Sigmoid colon (tissue), 7 donors: ENCODE measurements at places on chromosomes 2 and 18. TPM values are rescaled to one million over a fixed set of nuclear protein-coding genes. Genes with fewer than 3 reads are reported as not detected.
A peak's percentile ranks its signal among the peaks of the same experiment; 100 is the strongest.

GRCh38 chr2:25957743-25958142 lies 24.6 kb downstream of the KIF3C start:
- H3K27ac ChIP-seq, result no peak overlapping the region
- no peaks in the 10 kb centered on the region for H3K4me1 ChIP-seq
- peaks cover 9% of the 10 kb centered on the region for H3K36me3 ChIP-seq
- H3K27me3 ChIP-seq, result no peaks in the 10 kb centered on the region
- H3K4me3 ChIP-seq, result no peak overlapping the region
- DNase-seq, result no peak

DNA sequence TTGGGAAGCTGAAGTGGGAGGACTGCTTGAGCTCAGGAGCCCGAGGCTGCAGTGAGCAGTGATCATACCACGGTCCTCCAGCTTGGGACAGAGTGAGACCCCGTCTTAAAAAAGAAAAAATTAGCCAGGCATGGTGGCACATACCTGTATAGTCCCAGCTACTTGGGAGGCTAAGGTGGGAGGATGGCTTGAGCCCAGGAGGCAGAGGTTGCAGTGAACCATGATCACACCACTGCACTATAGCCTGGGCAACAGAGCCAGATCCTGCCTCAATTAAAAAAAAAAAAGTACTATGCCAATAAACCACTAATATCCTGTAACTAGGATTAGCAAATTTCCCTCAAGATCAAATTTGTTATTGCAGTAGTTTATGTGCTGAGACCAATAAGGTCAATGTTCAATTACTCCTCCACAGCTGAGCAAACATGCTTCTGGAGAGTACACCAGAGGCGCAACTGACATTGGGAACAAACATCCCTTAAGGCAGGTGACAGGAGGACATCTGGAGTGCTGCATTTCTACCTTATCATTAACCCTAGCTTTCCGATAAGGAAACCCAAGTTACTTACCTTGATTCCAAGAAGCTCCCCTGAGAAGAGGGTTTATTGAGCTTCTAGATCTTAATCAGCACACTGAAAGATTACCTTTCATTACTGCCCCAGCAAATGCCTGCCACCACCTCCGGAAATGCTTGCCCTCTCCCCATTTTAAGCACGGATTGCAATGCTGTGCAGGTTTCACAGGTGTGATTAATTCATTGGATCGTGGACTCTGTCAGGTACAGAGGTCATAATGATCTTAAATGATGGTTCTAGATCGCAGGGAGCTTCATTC lies 26.2 kb downstream of the MGAT4A start:
- no peaks in the 10 kb centered on the region for H3K36me3 ChIP-seq
- H3K27me3 ChIP-seq, result no peaks in the 10 kb centered on the region
- peaks cover 60% of the 10 kb centered on the region for H3K4me1 ChIP-seq
- no peak overlapping the region for H3K4me3 ChIP-seq
- no peak overlapping the region for H3K27ac ChIP-seq
- no peak for DNase-seq

DNA sequence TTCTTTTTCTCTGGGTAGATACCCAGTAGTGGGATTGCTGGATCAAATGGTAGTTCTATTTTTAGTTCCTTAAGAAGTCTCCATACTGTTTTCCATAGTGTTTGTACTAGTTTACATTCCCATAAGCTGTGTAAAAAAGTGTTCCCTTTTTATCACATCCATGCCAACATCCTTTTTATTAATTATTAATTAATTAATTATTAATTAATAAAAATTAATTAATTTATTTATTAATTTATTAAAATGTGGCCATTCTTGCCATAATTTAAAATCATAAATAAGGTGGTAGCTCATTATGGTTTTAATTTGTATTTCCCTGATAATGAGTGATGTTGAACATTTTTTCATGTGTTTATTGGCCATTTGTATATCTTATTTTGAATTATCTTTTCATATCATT lies 234.3 kb upstream of the FBXO11 start:
- H3K4me3 ChIP-seq, result no peak overlapping the region
- no peaks in the 10 kb centered on the region for H3K4me1 ChIP-seq
- no peaks in the 10 kb centered on the region for H3K36me3 ChIP-seq
- H3K27me3 ChIP-seq, result no peaks in the 10 kb centered on the region

DNA sequence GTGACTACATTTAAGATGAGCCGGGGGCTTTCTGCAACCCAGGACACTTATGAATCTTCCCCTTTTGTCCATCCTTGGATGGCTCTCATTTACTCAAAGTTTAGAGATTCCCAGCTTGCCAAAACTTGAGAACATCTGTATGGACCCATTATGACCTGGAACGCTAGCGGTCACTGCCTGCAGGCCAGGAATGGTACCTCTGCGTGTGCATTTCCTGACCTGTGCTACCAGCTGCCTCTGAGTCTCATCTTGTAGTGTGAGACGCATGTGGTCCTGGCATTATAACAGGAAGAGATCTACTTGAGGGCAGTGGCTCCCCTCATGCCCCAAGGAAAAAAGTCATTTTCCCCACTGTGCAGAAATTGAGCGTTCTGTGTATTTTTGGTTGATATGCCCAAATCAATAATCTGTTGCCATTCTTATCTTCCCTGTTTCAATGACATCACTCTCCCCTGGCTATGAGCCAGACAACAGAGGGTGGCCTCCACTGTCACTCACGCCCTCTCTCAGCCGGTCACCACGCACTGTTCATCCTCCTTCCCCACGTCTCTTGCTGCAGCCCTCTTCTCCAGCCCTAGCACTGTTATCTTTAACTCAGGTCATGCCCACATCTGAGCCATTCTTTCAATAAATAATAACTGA lies 28.5 kb upstream of the NPAS2 start:
- H3K36me3 ChIP-seq, result no peaks in the 10 kb centered on the region
- no peaks in the 10 kb centered on the region for H3K27me3 ChIP-seq
- no peaks in the 10 kb centered on the region for H3K4me1 ChIP-seq
- DNase-seq, result no peak
- H3K27ac ChIP-seq, result no peak overlapping the region

Gene DSG1
- total RNA-seq, result not detected

Gene CGREF1
- total RNA-seq, result 1.1 TPM

GRCh38 chr2:23637011-23637778 lies 252.2 kb downstream of the KLHL29 start:
- no peaks in the 10 kb centered on the region for H3K27me3 ChIP-seq
- H3K4me1 ChIP-seq, result peaks cover 13% of the 10 kb centered on the region
- H3K36me3 ChIP-seq, result no peaks in the 10 kb centered on the region
- no peak overlapping the region for H3K4me3 ChIP-seq
- peak overlapping the region; percentile 43 for H3K27ac ChIP-seq
